ENCODE measurements at places on chromosomes 2 and 18.

GRCh38 chr18:63336366-63337099 lies 17.0 kb upstream of the BCL2 start:
- no peak for DNase-seq

DNA sequence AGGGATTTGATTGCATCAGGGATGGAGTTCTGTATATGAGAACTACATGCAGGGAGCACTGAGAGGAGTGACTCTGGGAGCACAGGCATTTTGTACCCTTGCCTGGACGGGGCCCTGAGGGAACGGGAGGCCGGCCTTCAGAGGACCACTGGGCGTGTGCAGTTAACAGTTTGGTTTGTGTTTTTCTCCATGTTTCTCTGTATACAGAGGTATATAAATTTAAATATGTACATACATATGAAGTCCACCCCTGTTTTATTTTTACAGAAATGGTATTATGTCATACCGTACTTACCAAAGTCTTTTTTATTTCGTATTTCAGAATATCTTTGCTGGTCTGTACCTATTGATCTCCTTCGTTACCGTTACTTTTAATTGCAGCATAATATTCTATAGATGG lies 111.3 kb downstream of the PTPRM start:
- DNase-seq = no peak

DNA sequence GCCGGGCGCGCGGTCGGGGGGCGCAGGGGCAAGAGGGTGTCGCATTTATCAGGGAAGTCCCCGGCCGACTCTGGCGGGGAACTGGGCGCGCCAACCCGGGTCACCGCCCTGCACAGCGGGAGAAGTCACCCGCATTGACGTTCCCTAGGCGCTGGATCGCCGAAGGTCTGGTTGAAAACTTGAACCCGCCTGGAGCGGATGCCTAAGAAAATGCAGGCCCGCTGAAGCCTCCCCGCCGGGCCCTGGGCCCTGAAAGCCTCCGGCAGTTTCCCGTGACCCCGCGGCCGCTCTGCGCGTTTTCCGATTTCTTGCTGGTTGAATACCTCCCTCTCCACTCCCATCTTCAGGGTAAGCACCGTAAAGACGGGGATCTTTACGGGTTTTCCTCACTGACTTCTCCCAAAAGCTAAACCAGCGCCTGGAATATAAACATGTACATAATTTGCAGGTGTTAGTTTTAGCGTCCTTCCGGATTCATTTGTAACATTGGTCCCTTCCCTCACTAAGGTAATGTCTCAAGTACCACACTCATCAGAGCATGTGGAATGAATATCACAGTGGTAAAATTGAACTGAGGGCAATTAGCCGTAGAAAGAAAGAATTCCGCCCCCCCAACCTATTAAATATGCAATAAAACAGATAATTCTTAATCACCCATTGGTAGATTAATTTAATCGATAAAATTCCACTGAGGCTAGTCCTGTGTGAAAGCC lies 675 bp upstream of the SPIRE1 start:
- no peak for DNase-seq

DNA sequence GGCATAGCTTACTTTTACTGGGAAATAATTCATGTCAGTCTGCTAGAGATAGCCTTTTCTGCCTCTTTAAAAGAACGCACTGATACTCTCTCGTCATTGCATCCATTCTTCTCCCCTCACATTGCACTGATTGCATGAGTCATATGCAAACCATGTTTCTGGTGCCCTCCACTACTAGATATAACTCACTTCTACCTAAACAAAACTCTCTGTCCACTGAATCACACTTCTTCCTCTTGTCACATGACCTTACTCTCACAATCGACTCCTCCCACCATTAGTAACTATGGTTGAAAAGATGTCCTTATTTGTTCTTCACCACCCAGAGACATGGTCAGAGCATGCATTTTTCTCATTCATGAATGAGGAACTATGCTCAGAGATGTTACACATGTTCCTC lies 158.0 kb downstream of the CSRNP3 start:
- no peak for DNase-seq

DNA sequence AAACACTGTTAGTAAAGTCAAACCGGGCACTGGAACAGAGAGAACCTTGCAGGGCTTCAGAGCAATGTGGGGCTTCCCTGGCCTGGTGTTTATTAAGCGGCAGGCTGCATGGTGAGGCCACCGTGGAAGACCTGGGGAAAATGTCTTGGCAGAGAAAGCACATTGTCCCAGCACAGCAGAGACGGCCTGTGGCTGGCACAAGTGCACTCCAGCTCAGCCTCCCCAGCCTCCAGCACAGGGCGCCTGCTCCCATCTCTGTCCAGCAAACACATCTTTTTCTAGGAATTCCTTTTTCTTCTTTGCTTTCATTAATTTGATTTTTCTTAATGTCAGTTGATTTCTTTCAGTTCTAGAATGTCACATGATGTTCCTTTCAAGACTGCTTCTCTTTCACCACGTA lies 138.2 kb upstream of the NFATC1 start:
- no peak for DNase-seq

DNA sequence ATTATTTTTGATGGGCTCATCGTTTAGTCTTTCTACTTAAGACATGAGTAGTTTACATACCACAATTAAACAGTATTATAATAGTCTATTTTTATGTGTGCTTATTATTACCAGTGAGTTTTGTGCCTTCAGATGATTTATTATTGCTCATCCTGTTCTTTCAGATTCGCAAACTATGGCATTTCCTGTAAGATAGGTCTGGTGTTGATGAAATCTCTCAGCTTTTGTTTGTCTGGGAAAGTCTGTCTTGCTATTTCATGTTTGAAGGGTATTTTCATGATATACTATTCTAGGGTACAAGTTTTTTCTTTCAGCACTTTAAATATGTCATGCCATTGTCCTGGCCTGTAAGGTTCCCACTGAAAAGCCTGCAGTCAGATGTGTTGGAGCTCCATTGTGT lies 101.3 kb downstream of the DNAH7 start:
- DNase-seq = no peak

DNA sequence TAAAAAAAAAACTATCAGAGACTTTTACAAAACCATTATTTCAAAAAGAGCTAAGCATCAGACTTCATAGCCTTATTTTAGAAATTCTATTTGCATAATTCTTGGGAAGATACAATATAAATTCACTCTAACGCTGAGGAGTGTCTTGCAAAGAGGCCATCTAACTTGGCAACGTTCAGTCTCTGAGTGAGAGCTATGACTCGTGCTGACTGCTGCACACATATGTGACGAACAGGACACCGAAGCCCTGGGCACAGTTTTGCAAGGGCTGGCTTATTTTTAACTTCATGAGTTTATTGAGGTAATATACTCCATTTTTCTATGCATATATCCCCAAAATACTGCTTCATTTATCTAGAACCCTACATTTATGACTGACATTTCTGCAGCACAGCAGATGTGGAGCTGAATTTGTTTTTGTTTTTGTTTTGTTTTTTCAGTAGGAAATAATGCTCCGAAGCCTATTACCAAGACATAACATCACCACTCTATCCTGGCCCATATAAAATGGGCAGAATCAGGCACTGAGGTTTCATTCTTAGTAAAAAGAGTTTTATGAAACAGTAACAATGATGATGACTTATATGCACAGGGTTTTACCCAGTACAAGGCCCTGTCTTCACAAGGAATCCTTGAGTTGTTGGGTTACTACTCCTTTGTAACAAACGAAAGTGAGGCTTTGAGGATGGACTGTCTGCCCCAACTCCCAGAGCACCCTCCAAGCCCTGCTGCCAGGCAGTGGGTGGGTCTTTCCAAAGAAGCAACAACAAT lies 68.3 kb downstream of the CRACDL start:
- DNase-seq = no peak

DNA sequence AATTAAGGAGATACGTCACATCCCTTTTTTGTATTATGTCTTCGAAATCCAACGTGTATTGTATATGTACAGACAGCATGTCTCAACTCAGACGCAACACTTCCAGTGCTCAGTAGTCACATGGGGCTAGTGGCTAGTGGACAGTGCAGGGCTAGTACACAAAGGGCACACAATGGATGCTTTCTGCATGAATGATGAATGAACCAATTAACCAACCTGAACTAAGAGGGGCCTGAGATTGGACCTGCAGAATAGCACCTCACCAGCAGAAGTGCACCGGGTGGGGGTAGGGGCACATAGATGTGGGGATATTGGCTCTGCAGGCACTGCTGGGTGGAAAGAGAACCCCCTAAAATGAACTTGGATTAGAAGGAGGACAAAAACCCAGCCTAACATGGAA lies 20.7 kb downstream of the ST8SIA5 start:
- DNase-seq = no peak

- DNase-seq = no peak
These were observed 55.1 kb upstream of the IL1RL1 start for GRCh38 chr2:102256276-102256675.

- peak; percentile 34 for DNase-seq
These were observed 69.6 kb upstream of the CD28 start for GRCh38 chr2:203636588-203637470.

DNA sequence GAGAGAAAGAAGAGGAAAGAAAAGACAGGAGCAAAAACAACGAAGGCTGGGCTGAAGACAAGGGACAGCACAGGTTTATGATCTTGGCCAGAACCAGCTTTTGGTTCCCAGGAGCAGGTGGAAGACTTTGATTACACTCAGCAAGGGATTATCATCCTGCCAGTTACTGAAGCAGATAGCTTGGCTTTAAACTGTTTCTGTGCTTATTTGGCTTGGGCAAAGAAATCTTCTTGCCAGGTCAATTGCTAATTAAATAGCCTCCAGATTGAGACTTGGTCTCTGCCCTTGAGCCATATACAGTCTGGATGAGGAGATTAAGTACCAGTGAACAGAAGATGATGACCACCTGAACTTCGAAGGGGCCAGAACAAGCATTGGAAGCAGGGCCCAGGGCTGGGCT lies 22.3 kb upstream of the GRP start:
- no peak for DNase-seq

DNA sequence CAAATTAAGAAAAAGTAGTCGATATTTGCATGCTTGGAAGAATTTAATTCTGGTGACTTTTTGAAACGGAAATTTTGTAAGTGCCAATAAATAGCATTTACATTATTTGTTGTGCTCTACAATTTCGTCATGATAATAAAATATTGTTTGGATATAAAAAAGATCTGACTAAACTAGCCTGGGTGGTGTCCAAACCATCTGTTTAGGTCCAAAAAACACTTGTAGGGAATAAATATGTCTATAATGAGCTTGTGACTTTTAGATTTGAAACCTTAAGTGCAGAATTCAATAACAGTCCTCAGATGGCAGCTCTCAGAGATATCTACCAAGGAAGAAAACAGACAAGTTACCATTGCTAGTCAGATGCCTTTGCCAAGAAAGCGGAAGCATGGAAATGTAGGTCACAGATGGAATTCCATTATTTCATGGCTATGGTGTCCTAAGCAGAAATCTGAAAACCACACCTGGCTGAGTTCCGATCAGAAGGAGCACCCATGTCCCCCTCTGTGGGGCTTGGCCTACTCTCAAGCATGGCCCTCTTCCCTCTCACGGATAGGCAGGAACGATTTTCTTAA lies 731.1 kb downstream of the RNF144A start:
- DNase-seq = no peak

GRCh38 chr2:12244070-12244469 lies 472.7 kb upstream of the TRIB2 start:
- DNase-seq = no peak

- no peak for DNase-seq
These were observed 25.3 kb downstream of the NABP1 start for GRCh38 chr2:191703079-191703725.

DNA sequence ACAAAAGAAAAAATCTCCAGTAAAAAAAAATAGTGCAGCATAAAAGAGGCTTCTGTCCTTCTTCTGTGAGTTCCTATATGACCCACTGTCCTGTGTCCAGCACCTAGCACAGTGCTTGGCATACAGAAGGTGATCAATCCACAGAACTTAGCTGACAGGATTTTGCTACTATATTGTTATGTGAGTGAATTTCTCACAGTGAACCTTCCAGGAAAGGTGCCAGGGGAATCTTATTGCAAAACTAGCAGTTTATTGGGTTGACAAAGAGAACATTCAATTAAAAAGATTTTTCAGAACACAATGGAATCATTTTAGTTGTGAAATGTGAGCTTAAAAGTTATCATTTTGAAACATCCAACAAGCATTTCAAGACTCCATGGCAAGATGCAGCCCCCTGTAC lies 12.4 kb upstream of the TRIB2 start:
- no peak for DNase-seq

- DNase-seq = no peak
These were observed 2.0 kb upstream of the ATRAID start for GRCh38 chr2:27209621-27210401.

DNA sequence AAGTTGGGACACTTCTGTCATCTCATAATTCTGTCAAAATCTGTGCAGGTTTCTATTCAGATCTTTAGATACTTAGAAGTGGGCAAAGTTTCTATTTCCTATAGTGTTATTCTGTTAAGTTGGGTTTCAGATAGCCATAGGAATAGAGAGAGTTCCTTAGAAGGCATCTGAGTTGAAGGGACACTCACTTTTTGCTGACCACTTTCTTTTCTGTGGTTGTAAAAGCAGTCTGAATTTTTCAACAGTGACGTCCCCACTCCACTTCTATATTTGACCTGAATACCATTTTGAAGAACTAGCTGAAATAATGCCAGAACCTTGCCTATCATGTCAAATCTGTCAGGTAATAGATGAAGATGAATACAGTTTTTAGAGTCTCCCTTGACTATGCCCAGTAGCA lies 267.3 kb downstream of the SPAG16 start:
- DNase-seq = no peak

GRCh38 chr2:73175663-73176204 lies 26.6 kb upstream of the NOTO start:
- peak; percentile 84 for DNase-seq

- no peak for DNase-seq
These were observed 1.4 kb upstream of the NCOA1 start for GRCh38 chr2:24489465-24490180.

GRCh38 chr2:236120141-236120601 lies 48.0 kb downstream of the GBX2 start:
- no peak for DNase-seq

- peak; percentile 27 for DNase-seq
These were observed 615 bp downstream of the GORASP2 start for GRCh38 chr2:170929686-170930050.

DNA sequence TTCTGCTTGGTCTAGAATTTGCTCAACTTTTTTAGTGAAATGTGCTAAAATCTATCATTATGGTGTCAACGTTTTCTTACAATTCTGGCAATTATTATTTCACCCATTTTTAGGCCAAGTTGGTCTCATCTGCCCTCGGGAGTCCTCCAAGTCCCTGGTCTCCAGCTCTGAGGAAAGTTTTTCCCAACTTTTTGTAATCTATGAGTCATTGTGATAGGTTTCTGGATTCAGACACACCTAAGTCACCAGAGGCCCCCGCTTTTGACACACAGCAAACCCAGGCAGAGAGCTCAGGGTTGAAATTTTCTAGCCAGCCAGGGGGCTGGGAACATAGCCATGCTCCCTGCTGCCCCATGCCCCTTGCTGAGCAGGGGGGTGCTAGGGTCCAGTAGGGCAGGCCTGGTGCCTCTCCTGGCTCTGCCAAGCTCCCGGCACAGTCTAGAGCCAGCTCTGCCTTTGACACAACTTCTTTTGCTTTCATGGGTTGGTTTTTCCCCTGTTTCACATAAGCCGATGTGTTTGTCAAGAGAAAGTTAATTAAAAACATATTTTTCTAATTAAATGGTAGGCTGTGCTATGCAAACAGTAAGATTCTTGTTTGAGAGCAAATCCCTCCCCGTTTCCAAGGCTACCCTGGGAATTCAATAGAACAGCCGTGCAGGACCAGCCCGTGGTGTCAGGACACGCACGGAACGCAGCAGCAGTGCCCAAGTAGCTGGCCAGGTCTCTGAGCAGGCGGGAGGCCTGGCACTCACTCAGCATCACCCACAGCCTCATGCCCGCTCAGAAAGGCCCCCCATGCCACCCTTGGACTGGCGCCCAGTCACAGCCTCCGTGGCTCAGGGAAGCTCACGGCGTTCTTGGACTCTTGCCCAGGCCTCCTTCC lies 25.5 kb upstream of the SNED1 start:
- DNase-seq = no peak
